ENCODE measurements at places on chromosomes 12 and 14. TPM values are rescaled to one million over a fixed set of nuclear protein-coding genes. Genes with fewer than 3 reads are reported as not detected.

EID3 gene
- 8.0 TPM for total RNA-seq

RNF10 gene
- 102 TPM for total RNA-seq

CEBPE gene
- total RNA-seq, result not detected

FAM90A1 gene
- 0.07 TPM for total RNA-seq

JPH4 gene
- not detected for total RNA-seq

Measured in A549 treated with CORT108297 at 1 μM for 4 hours (cell line).